ENCODE measurements at places on chromosomes 7 and 10. TPM values are rescaled to one million over a fixed set of nuclear protein-coding genes. Genes with fewer than 3 reads are reported as not detected.
A peak's percentile ranks its signal among the peaks of the same experiment; 100 is the strongest.

DNA sequence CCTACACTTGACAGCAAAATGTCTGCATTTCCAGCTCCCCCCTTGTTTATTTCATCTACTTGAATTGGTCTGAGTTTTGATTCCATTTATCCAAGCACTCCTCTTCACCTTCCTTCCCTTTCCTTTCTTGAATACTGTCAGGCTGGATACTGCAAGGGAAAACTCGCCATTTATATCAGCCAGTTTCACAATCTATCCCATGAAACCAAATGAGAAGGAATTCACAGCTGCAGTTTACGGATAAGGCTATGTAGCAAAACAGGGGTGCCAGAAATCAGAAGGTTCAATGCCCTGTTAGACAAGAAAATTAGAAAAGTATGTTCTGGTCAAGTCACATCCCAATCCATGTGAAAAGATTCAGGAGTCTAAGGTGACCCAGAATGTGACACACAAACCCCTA is 28.1 kb downstream of the CCDC6 start:
- DNase-seq: peak; percentile 14

GRCh38 chr7:130961128-130961601 is 227.2 kb upstream of the KLF14 start:
- DNase-seq: peak; percentile 93

DNA sequence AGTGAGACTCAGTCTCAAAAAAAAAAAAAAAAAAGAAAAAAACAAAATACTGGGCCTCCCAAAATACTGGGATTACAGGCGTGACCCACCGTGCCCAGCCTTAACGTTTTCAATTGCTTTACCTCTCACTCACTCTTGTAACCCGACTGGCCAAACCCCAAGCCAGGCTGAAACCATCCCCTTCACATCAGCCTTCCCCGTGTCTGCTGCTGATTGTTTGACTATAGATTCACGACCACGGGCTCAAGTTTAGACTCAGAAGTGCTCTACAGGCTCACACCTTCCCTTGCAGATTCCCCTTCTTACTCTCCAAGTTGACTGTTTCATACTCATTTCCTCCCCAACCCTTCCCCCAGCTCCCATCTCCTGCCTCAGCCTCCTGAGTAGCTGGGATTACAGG is 22.3 kb downstream of the TYW1 start:
- no peak for DNase-seq

DNA sequence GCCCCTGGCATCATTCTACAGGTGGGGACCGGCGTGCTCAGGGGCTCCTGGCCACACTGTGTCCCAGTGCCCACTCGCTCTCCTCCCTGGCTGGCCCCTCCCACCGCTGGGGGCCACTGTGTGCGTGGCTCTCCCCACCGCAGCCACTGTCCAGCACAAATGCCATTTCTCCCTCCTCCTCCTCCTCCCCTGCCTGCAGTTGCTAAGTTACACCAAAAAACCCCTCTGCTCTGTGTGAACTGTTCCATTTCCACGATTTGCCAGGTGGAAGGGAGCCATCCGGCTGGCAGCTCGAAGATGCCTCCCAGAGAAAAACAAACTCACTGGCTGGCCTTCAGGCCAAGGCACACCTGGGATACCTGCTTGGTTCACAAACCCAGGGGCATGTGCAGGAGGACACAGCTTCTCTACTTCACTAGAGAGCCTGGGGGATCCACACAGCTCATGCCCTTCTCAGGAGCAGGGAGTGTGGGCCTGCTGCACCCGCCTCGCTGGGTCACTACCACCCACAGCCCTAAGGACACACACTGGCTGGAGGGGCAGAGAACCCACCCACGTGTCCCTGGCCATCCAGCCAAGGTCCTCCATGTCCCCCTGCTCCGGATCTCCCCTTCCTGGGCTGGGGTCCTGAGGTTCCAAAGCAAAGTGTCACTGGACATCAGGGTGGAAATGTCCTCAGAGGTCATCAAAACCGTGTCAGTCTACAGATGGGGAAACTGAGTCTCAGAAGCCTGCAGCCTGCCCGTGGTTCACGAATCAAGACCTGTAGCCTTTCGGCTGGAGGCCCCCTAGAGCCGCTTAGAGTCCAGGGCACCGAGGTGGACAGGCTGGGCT is 1.7 kb downstream of the RASGEF1A start:
- no peak for DNase-seq

The SKIDA1 gene
- 0.63 TPM for total RNA-seq

The KCNIP2 gene
- total RNA-seq: 0.17 TPM

DNA sequence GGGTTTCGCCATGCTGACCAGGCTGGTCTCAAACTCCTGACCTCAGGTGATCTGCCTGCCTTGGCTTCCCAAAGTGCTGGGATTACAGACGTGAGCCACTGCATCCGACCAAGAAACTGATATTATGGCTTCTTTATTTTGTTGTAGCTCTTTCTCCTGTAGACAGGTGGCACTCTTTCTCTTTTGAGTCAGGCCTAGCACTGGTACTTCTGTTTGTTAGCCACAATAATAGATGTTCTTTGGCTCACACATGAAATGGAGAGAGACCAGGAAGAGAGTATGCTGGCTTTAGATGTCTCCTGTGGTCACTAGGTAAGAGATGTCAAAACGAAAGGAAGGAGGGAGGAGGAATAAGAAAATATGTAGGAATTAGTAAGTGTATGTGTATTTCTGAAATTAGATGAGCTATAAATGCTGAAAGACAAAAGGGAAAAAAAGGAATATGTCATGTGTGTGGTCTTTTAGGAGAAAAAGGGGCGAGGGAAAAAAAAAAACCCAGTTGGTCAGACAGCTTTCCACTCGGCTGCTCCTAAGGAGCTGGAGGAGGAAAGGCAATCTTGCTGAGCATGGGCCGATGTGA is 78.7 kb downstream of the CLEC2L start:
- peak; percentile 56 for DNase-seq

The SHH gene
- total RNA-seq: not detected

The ZPBP gene
- not detected for total RNA-seq

The NUTM2A gene
- 0.26 TPM for total RNA-seq

The ADRB1 gene
- total RNA-seq: 0.13 TPM

DNA sequence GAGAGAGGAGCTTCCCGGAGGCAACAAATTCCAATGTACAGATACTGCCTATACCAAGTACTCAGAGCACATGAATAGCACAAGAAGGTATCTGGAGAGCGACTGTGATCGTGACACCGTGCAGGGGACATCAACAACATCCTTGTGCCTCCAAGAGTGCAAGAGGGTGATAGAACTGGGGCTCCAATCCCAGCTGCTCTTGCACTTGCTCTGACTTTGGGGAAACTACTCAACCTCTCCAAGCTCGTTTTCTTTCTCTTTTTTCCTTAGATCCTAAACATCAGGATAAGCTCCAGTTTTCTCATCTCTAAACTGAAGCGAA is 12.1 kb downstream of the RFC2 start:
- DNase-seq: no peak

DNA sequence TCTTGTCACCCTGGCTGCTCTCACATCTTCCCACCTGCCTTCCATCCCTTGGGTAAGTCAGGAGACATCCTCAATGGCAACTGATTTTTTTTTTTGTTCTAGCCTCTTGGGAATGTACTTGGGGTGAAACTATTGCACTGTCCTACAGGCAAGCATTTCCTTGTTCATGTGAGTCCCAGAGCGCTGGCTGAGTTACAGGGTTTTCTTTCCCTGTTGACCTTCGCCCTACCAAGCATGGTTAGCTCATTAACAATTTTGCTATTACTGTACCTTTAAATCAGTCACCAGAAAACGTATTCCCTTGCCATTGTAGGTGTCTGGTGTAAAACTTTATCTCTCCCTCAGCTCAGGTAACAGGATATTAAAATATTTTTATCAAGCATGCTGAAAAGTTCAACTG is 98.9 kb downstream of the PRLHR start:
- DNase-seq: no peak

DNA sequence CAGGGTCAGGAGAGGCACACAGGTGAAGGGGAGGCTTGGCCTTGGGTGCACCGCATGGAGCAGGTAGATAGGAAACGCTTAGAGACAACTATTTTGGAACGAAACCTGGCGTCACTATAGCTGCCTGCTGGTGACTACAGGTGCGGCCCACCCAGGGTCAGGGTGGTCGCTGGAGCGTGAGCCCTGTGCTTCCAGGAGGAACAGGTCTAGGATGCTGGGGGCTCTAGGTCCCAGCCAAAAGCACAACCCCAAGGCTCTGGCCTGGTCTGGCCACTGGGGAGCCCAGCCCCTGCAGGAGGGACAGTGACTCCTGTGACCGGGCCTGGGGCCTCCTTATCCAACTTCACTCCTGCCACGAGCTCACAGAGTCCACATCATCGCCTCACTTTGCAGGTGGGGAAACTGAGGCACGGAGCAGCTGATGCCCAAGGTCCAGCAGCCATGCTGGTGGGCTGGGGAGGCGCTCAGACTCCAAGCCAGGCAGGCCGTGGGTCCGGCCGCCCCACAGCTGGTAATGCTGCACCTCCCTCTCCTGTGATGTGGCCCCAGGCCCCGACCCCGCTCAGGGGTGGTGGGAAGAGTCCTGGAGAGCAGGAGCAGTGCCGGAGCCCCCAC is 9.0 kb downstream of the LFNG start:
- DNase-seq: no peak

- no peak for DNase-seq
These were observed 96.4 kb downstream of the MKI67 start for GRCh38 chr10:128029731-128030369.

The NAT16 gene
- not detected for total RNA-seq

- peak; percentile 9 for DNase-seq
These were observed 201.0 kb upstream of the TPK1 start for GRCh38 chr7:145036604-145037405.

- DNase-seq: peak; percentile 28
These were observed 14.6 kb downstream of the PALS2 start for GRCh38 chr7:24587853-24588252.

The EVX1 gene
- total RNA-seq: not detected

DNA sequence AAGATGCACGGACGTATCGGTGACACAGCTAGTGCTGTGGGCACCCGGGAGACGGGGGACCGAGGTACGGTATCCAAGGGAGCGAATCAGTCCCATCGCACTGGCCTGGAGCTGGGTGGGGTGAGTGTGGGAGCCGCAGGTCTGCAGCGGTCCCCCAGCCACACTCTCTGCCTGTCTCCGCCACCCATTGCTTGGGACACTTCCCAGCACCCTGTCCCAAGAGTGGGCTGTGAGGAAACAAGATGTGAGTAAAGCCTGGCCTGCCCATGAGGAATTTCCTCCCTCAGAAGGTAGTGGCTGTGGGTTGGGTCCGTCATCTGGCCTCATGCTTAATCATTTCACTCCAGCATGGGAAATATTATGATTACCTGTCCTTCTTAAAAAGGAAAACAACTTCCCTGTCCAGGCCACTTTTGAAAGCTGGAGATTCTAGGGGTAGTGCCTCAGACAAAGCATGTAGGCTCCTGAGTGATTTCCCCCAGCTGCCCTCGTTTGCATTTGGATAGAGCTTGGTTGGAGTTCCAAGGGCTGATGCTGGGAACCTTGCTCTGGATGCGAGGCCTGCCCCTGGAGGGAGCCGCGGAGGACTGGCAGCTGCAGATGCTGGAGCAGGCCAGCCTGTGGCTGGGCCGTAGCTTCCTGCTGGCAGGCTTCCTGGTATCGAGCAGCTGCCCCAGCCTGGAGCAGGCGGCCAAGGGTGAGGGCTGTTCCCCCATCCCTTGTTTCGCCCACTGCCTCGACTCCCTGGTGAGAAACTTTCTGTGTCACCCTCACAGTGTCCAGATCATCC is 6.2 kb upstream of the ACTR3C start:
- DNase-seq: peak; percentile 87

The PLAU gene
- 614 TPM for total RNA-seq

The UCN3 gene
- total RNA-seq: not detected

GRCh38 chr7:17279061-17279460 is 19.4 kb upstream of the AHR start:
- peak; percentile 75 for DNase-seq

DNA sequence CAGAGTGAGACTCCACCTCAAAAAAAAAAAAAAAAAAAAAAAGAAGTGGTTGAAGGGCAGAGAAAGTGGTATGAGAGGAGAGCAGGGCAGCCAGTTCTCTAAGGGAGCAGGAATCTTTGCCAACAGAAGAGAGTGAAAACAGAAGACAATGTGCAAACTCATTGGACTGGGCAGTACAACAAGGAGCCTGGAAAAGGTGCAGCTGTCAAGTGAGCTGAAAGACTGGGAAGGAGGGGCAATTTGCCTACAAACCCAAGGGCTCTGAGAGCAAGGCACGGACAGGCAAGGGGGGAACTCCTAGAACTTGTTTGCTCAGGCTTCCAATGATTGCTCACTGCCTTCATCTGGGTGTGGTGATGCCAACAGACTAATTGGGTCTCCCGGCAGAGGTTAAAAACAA is 9.5 kb downstream of the ACTR1A start:
- DNase-seq: peak; percentile 38

The SPDYE9 gene
- not detected for total RNA-seq

DNA sequence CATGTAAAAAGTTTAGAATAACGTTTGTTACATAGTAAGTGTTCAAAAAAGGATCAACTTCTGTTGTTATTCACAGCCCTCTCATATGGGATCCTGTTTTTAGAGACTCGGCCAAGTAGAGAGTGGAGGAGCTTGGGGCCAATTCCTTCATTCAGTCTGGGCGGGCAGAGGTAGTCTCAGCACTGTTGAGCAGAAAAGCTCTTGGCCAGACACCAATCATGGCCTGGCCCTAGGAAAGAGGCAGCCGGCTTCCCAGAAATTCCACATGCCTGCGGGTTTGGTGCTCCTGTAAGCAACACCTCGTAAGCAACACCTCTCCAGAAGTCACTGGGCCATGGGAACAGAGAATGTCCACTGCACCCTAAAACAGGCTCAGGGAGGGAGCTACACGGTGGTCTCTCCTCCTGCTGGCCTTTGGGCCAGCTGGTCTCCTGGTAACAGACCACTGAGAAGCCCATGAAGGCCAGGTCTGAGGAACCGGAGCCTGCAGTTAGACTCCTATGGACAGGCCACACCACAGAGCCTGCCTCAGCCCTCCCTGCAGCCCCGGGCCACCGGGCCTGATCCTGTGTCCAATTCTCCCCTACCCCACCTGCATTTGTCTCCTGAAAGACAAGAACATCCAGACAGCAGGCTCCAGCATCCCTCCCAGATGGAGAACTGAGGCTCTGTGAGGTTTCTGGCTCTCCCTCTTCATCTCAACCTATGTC is 149.1 kb downstream of the GRID1 start:
- no peak for DNase-seq

DNA sequence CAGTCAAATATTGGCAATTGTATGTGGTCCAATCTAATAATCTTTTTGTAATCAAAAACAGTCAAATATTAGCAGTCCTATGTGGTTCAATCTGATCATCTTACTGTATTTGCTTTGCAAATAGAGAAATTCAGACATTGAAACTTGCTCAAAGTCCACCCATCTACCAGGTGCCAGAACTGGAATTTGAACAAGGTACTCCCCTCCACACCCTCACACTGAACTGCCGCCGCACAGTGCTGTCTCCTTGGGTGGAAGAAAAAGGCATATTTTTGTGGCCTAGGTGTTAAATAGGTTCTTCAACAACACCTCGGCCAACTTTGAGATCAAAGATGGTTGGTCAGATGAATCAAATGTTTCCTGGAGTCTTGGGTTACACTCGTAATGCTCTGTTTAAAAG is 544.2 kb upstream of the GALNT17 start:
- DNase-seq: no peak

DNA sequence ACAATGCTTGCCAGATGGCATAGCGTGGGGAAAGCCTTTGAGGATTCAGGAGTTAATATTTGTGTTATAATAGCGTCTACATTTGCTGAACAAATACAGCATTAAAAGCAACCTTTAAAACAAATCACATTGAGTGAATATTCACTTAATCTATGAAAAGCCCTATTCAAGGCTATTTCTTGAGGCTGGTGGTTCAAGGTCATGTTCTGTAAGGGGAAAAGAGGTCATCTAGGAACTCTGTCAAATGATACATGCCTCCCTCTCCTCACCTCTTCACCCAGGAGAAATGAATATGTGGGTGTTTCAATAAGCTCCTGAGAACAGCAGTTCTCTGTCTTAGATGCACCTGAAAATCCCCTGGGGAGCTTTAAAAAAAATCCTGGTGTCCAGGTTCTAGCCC is 303.0 kb downstream of the ELMO1 start:
- DNase-seq: no peak
